Stimulated activated CD4-positive, alpha-beta T cell treated with anti-CD3 and anti-CD28 coated beads, Interleukin-4, amount 100 ng/mL, for 4 hours (primary cell): ENCODE measurements at places on chromosomes 4 and X.

GRCh38 chrX:18455384-18455783, 30.0 kb downstream of the CDKL5 start:
- no peak for DNase-seq

DNA sequence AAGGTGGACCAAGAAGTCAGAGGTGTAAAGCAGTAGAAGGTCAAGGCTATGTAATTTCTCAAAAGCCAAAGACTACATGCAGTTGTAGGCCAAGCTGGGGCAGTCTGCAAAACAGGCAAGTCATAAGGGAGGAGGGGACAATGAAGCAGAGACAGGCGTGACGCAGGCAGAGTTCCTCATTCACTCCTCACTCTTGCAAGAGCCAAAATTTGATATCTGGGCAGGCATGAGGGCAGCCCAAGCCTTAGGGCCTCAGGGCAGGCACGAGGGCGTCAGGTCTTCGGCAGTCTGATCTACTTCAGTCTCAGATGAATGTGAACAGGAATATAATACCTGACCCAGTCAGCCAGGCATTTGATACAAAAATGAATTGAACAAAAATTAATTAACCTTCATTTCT, 86.4 kb upstream of the AGA start:
- DNase-seq: no peak

GRCh38 chr4:53755656-53756055, 164.4 kb upstream of the LNX1 start:
- no peak for DNase-seq

DNA sequence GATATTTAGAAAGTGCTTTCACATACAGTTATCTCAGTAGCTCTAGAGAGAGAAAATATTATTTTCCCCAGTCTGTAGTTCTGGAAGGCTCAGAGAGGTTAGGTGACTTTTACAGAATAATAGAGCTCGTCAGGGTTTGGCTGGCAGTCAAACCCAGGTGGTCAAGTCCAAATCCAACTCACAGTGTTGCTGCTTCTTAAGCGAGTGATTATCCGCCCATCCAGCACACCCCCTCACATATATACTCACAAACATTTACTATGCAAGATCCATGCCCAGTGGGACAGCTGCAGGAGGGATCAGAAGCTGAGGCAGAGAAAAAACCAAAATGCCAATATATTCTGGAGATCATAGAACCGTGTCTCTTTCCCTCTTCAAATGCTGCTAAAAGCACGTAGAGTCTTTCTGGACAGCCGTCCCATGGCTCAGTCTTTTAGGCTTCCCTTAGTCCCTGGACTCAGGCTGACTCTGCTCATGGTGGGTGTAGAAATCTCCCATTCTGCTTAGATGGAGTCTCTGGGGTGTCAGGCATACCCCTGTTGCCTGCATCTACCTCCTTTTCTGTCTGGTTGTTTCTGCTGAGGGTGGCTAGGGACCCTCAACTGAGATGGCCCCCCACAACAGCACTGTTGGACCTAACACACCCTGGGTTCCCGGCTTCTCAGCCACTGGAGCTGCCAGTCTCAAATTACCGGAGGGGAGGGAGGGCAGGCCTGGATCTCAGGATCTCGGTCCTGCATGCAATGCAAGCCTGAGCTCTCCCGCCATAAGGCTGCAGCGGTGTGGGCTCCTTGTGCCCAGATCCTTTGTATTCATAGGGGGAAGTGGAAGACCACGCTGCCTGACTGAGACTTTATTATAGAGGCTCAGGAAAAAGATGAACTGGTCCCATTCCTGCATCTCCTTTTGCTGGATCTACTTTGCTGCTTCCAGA, at the start of gene CHRNA9:
Gene CHRNA9, plus strand, starts transcription at position 743 of the 934 bp plus-strand sequence. Its CDS starts 135 bp downstream, at position 878.
- DNase-seq: no peak

DNA sequence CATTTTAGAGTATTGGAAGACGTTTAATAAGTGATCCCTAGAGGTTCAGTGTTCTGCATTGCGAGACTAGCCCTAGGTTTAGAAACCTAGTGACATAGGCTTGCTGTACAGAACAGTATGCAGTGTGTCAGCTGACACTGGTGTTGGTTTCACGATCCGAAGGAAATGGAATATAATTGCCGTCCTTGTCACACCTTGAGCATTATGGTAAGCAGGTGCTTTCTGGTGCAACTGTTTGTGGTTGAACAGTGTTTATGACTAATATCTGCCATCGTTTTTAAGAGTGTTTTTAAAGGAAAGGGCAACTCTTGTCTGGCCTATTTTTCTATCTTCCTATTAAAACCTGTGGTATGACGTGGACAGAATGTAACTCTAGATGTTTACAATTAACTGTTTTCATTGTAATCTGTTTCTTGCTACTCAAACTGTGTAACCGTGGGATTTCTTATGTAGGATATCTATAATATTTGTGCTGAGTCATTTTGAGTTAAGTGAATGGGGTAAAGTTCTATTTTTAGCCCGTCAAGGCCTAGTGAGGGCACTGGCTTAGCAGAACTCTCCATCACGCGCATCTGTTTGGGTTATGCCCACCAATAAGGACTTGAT, 53.8 kb upstream of the TBC1D14 start:
- DNase-seq: no peak

GRCh38 chrX:152943826-152944225, 46.0 kb downstream of the ZNF185 start:
- no peak for DNase-seq

- DNase-seq: no peak
These were observed 75.3 kb downstream of the ENPP6 start for GRCh38 chr4:184142121-184143000.

GRCh38 chr4:48015216-48015615, 1.3 kb downstream of the CNGA1 start:
- no peak for DNase-seq

DNA sequence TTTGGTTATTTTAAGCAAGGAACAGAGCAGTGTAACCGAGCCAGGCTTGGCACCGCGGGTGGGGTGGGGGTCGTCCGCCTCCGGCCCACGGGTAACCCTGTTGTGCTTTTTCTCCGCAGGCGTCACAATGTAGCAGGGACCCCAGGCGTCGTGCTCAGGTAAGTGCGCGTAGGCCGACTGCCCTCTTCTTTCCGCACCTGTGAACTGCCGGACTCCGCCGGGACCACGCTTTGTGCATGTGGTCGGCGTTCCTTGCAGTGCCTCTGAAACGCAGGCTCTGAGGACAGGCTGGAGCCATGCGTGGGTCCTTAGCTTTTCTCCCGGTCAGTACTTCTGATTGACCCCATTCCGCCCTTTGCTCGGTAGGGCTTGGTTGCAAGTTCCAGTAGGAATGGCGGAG, 24.9 kb downstream of the PCGF3 start:
- DNase-seq: no peak

GRCh38 chr4:76090241-76090691, 15.8 kb downstream of the ART3 start:
- DNase-seq: no peak

DNA sequence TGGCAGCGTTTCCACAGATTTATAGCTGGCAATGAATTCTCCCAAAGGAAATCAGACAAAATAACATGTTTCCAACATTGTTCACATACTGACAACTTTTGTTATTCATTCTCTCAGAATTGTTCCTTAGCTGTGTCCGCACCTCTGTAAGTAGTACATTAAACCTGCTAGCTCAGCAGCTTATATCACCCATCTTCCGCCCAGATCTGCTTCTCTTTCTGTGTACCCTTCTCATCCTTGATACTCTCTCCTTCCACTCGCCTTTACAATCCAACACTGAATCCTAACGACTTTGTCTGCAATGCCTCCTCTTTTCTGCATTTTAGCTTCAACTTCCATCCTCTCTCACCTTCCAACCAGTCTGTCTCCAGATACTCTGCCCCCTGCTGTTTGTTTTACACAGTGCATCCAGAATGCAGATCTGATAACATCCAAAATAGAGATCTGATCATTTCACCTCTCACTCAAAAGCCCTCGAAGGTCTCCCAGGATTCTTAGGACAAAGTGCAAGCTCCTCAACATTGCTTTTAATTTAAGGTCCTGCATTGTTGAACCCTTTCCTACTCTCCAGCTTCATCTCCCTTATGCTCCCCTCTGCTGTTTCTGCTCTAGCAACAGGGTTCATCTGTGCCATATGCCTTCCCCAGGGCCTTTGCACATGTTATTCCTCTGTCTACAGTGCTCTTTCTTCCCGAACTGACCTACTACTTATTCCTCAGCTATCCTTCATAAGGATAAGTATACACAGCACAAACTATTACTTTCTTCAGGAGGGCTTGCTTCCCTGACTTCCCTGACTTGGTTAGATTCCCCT, 67.3 kb upstream of the VBP1 start:
- peak; percentile 2 for DNase-seq

GRCh38 chr4:118356731-118357130, 3.9 kb upstream of the PRSS12 start:
- DNase-seq: no peak

DNA sequence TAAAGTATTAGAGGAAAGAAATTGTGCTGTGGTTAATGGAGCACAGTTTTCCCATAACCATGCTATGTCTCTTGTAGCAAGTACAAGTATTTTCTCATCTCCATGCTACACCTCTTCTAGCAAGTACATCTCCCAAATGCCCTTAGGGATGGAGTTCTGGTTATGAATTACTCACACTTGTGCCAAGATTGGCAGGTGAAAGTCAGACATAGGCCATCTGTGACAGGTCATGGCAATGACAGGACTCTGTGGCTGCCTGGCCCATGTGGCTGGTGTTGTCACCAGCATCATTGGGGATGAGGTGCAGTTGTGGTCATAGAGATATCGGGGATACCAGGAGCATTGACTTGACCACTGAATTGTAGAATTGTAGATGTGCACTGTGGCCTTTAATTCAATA, 310.2 kb downstream of the FAT4 start:
- DNase-seq: no peak

DNA sequence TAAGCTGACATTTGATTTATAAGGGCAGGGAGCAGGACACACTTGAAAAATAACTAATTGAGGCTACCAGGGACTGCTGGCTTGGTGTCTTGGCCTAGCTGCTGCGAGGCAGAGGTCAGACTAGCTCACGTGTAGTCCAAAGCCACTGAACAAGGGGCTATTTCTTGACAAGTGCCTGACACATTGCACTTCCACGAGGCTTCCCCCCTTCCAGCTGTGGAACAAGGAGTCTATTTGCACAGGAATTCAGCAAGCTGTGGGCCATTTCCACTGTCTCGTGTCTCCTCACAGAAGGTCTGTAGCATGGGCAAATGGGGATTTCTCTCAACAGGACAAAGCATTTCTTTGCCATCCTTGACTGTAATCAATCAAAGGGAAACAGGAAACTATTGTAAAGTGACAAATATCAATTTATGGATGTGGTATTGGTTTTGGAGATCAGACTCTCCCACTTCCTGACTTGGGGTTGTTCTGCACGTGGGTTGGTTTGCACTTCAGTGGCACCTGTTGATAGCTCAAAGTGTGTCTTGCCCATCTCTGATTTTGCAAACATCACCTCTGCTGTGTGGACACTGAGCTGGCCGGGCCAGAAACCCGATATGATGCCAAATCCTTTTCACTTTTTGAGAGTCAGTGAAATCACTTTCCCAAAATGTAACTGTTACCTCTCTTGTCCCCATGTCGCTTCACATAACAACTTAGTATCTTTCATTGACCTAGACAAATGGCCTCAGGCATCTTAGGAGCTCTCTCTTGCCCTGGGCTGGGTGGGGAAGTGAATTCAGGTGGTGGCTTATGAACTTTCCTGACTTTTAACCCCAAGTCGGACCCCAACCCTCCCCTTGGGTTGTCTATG, 107.4 kb upstream of the MAMLD1 start:
- no peak for DNase-seq

- peak; percentile 59 for DNase-seq
These were observed 2.9 kb downstream of the PAK3 start for GRCh38 chrX:111098874-111099273.

DNA sequence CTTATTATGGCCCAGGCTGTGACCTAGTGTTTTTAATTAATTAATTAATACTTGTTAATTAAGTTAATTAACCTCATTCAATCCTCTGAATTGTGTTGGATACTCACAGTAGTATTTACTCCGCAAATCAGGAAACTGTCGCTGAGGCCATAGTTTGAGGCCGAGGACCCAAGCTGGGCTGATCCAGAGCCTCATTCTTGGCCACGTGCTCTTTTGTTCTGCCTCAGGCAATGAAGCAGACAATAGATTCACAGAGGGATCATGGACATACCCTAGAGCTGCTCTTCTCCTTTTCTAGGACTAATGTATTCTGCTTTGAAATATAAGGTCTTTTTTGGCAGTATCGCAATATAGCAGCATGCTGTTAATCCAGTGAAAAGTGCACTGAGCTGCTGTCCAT, 24.0 kb upstream of the SNCA start:
- no peak for DNase-seq

DNA sequence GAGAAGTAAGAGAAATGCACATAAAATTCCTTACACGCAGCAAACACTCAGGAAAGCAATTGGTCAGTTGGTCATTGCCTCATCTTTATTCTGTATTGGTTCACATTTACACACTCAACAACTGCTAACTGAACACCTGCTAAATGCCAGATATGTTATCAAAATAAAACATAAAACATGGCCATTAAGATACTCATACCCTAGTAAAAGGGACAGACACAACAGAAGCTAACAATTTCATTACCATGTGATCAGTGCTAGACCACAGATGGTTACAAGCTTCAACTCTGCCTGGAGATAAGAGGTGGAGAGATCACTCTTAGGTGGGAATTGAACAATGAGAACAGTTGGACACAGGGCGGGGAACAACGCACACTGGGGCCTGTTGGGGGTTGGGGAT, 26.2 kb downstream of the TEC start:
- no peak for DNase-seq
